A549 treated with dexamethasone at 1 μM for 4 hours (cell line): ENCODE measurements at places on chromosomes 2 and 18. TPM values are rescaled to one million over a fixed set of nuclear protein-coding genes. Genes with fewer than 3 reads are reported as not detected.

UGT1A5 gene
- total RNA-seq: 0.06 TPM in 1 of 5 replicates, not detected in the others

CPS1 gene
- 12.6 to 20.9 TPM (median 17.3 TPM) in 5 replicates for total RNA-seq

PIEZO2 gene
- total RNA-seq: 0.44 to 1.2 TPM (median 0.70 TPM) in 5 replicates

LIPG gene
- 0.17 to 0.36 TPM (median 0.25 TPM) in 5 replicates for total RNA-seq

GRB14 gene
- 4.8 to 6.5 TPM (median 5.1 TPM) in 5 replicates for total RNA-seq

STEAP3 gene
- 42.0 to 55.6 TPM (median 53.7 TPM) in 5 replicates for total RNA-seq

POTEJ gene
- not detected in 5 replicates for total RNA-seq

PLEK gene
- total RNA-seq: not detected in 5 replicates

INHBB gene
- 22.0 to 35.9 TPM (median 28.5 TPM) in 5 replicates for total RNA-seq

SLC30A3 gene
- total RNA-seq: 1.8 to 3.4 TPM (median 3.3 TPM) in 5 replicates

CYS1 gene
- total RNA-seq: 0.98 to 1.9 TPM (median 1.5 TPM) in 5 replicates

COL6A3 gene
- 0.18 to 0.41 TPM (median 0.33 TPM) in 5 replicates for total RNA-seq

SPR gene
- total RNA-seq: 94.4 to 129 TPM (median 113 TPM) in 5 replicates

CRACDL gene
- total RNA-seq: 2.7 to 6.0 TPM (median 4.7 TPM) in 5 replicates

CDH2 gene
- 39.4 to 57.6 TPM (median 50.4 TPM) in 5 replicates for total RNA-seq

AKAIN1 gene
- not detected in 5 replicates for total RNA-seq
